Hematopoietic multipotent progenitor cell treated with erythropoietin and hydrocortisone succinate and interleukin-3 and kit ligand, for 15 days (in vitro differentiated cells): ENCODE measurements at places on chromosomes 6 and 20.

DNA sequence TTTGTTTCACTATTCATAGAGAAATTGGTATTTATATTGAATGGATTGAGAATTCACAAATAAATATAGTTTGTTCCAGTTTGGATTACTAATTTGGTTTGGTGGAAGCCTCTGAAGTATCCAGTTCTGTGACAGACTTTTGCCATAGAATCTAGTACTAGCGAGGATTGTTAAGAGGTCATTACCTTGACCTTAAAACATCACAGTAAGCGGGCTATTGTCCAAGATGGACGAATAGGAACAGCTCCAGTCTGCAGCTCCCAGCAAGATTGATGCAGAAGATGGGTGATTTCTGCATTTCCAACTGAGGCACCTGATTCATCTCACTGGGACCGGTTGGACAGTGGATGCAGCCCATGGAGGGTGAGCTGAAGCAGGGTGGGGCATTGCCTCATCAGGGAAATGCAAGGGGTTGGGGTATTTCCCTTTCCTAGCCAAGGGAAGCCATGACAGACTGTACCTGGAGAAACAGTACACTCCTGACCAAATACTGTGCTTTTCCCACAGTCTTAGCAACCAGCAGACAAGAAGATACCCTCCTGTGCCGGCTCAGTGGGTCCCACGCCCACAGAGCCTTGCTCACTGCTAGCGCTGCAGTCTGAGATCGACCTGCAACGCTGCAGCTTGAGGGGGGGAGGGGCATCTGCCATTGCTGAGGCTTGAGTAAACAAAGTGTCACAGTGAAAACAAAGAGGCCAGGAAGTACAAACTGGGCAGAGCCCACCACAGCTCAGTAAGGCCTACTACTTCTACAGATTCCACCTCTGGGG, 66.4 kb upstream of the NEDD9 start:
- DNase-seq = no peak

DNA sequence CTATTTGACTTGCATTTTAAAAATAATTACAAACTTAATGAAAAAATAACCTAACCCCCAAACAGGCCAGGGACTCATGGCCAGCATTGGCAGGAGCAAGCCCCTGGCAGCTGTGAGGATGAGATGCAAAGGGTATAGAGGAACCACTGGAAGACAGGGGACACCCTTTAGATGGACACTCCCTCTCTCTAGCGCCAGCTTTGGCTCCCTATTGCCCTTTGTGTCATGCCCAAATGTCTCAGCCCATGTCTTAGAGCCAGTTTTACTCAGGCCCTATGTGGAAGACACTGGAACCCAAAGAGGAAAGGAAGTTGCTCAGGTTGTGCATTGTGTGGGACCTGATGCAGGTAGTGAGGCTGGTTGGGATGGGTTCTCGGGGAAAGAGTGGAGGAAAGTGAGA, 34.9 kb upstream of the RSPO4 start:
- DNase-seq = no peak

GRCh38 chr6:136751522-136751956, 40.7 kb downstream of the MAP3K5 start:
- DNase-seq = no peak

DNA sequence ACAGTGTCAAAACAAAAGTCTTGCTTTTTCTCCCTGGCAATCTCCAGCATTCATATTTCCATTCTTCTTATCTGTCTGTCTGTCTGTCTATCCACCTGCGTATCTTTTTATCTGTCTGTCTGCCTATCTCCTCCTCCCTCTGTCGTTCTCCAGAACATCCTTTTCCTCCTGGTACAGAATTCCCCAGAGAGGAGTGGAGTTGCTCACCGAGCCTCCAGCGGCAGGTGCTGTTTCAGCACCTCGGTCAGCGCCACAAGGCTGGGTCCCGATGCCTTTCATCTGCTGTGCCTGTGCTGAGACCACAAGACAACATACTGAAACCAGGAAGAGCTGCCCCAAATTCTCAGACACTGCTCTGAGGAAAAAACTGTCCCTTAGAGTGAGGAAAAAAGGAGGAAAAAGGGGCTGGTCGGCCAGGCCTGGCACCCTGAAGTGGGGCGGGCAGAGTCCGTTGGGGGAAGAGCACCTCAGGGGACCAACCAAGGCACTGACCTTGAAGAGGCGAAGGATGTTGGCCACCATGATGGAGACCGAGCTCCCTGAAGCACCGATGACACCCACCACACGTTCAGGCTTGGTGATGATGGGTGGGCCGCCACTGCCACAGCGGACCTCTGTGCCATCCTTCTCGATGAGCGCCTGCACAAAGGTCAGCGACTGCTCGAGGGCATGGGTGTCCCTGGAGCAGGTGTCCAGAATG, 13.3 kb downstream of the GRM4 start:
- no peak for DNase-seq

DNA sequence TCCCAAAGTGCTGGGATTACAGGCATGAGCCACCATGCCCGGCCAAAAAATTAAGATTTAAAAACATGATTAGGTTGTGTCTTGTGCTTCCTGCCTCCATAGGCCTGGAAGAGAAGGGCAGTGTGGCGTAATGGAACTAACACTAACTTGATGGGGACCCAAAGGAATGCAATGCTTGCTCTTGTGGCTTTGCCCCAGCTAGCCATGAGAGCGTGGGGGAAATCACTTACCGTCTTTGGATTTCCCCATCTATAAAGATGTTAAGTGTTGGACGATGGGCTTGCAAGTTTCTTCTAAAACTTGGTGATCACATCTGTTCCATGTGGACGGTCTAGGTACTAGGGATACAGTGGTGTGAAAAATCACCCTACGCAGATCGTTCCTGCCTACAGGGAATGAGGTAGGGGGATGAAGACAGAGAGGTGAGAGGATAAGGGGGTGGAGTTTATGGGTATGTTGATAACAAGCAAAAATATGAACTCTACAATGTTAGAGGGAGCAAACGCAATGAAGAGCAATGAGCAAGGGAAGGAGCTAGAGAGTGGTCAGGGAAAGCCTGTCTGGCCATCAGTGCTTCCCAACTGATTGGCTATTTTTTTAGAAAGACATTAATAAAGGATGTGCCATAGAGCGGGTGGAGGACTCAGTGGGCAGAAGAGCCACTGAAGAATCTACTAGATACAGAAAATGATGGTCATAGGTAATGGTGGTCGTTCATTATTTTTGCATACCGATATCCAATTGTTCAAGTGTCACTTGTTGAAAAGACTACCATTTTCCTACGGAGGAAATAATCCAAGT, 165.2 kb downstream of the BCAS1 start:
- DNase-seq = no peak

DNA sequence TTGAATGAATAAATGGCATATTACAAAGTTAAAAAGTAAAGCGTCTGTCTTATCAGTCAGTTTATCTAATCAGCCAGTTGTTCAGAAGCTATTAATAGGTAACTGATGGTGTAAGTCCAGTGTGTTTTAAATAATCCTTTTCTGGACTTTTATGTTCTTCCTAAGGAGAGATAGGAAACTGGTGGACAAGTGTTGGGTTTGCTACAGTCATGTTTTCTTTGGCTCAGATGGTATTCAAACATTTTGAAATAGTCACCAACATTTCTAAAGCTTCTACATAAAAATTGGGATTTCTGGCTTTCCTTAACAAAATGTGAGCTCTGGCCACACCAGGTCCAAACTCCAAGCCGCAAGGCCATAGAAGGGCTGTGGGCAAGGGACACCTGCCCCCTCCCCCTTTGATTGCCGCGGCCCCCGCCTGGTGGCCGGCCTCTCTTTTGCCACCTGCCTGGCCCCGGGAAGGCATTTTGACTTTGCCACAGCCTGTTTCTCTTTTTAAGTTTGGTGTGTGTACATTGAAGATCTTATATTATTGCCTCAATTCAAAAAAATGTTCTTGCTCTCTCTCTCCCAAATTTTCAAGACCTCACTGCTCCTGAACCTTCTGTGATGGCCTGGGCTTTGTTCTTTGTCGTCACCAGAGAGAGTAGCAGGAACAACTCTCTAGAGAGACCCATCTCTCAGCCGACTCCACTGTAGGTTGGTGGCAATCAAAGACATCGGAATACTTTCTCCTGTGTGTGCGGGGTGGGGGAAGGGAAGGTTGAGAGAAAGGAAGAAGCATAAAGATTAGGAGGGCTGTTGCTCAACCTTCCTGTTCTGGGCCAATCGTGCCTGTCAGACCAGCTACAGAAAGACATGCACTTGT, 84.0 kb upstream of the ZNF217 start:
- no peak for DNase-seq

DNA sequence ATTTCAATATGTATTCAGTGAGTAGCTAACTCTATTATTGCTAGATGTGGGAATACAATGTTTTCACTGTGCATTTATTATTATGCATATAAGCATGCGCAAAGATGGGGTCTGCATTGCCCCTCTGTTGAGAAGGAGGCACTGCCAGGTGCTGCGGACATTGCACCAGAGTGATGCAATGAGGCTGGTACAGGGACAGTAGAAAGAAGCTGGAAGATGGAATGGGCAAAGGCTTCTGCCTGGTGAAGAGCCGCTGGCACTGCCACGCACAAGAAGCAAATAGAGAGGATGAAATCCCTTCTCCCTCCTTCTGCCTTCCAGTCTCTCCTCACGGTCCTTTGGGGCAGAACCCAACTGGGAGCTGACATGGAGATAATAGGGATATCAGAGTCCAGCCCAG, 154.5 kb upstream of the TNFAIP3 start:
- DNase-seq = no peak
